ENCODE measurements at places on chromosomes 5 and 9. TPM values are rescaled to one million over a fixed set of nuclear protein-coding genes. Genes with fewer than 3 reads are reported as not detected.

The GABBR2 gene
- total RNA-seq: 0.28 TPM

The LTC4S gene
- total RNA-seq: 0.22 TPM

The NUP214 gene
- total RNA-seq: 26.5 TPM

The GLE1 gene
- 32.7 TPM for total RNA-seq

The PCDHGA5 gene
- 0.16 TPM for total RNA-seq

The TRPM3 gene
- not detected for total RNA-seq

The TIMD4 gene
- 0.60 TPM for total RNA-seq

The ANKRD18B gene
- 4.0 TPM for total RNA-seq

The HACD4 gene
- 1.0 TPM for total RNA-seq

The SLC6A19 gene
- 0.32 TPM for total RNA-seq

The SPATA31C2 gene
- total RNA-seq: not detected

The IFNK gene
- total RNA-seq: not detected

The VDAC1 gene
- 407 TPM for total RNA-seq

The FBN2 gene
- 15.6 TPM for total RNA-seq

The MUSK gene
- not detected for total RNA-seq

The ADAMTS13 gene
- total RNA-seq: 0.30 TPM

The ISCA1 gene
- 50.7 TPM for total RNA-seq

The PCDHA1 gene
- total RNA-seq: 0.08 TPM

The MEF2C gene
- not detected for total RNA-seq

The CDX1 gene
- not detected for total RNA-seq

The BAAT gene
- 0.56 TPM for total RNA-seq

The FOXI1 gene
- total RNA-seq: not detected

The PRDM9 gene
- total RNA-seq: not detected

The SLC25A2 gene
- not detected for total RNA-seq

The LPAR1 gene
- total RNA-seq: 24.7 TPM

The PCDHGC4 gene
- total RNA-seq: not detected

The FBP1 gene
- total RNA-seq: not detected

The IL9 gene
- not detected for total RNA-seq

The SLC45A2 gene
- not detected for total RNA-seq

The KLHL3 gene
- 0.07 TPM for total RNA-seq

The ADAMTS6 gene
- total RNA-seq: 0.15 TPM

The PLCXD3 gene
- 0.21 TPM for total RNA-seq

The TRMT10B gene
- total RNA-seq: 5.3 TPM

The INSL4 gene
- 17.1 TPM for total RNA-seq

All from A549 treated with dexamethasone at 1 μM for 4 hours (cell line).